Psoas muscle (tissue), 8 donors: ENCODE measurements at places on chromosomes 11 and 22. TPM values are rescaled to one million over a fixed set of nuclear protein-coding genes. Genes with fewer than 3 reads are reported as not detected.

DNA sequence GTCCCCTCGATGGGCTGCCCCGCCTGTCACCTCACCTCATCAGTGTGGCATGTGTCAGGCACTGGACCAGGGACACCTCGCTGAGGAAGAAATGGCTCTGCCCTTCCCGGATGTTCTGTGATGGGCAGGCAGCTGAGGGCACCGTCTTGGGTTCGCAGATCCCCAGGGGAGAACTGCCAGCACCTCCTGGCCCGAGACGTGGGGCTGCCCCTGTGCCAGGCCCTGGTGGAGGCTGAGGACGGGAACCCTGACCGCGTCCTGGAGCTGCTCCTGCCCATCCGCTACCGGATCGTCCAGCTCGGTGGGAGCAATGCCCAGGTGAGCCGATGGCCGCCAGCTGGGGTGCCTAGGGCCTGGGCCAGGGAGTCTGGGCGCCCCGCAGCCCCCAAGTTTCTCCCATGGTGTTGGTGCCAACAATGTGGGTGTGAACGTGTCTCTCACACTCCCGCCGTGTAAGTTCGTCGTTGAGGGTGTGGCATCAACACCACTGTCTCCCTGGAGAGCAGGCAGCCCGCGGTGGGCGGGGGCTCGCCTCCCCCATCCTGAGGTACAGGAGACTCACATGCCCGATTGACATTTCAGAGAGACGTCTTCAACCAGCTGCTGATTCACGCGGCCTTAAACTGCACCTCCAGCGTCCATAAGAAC, 7.3 kb upstream of the GTSE1 start:
- DNase-seq, result peak; percentile 51

GRCh38 chr11:2715716-2716350, 16.0 kb upstream of the KCNQ1OT1 start:
- peak; percentile 9 for DNase-seq

DNA sequence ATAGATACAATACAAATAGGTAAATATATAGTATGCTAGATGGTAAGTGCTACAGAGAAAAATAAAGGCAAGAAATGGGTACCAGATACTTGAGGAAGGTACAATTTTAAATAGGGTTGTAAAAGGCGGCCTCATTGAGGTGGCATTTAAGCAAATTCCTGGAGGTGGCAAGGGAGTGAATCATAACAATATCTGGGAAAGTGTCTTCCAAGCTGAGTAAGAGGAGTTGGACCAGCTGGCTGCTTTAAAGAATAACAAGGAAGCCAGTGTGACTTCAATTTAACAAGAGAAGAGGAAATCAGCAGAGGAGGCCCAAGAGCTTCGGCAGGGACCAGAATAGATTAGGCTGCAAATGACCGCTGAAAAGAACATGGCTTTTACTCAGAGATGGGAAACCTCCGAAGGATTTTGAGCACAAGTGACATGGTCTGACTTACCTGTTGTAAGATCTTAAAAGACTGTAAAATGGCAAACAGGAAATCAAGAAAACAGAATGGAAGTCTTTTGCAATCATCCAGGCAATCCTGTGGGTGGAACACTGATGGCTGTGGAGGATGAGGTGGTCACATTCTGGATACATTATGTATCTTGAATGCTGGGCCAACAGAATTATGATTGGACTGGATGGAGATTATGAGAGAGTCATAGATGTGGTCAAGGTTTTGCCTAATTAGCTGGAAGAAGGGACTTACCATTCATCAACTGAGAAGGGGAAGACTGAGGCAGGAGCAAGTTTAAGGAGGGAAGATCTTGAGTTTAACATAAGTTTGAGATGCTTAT, 77.2 kb downstream of the RDX start:
- no peak for DNase-seq

- DNase-seq, result no peak
These were observed 187.9 kb downstream of the ETS1 start for GRCh38 chr11:128399251-128400121.

GRCh38 chr11:114136686-114137640, 77.5 kb downstream of the ZBTB16 start:
- DNase-seq, result peak; percentile 38

The HBG1 gene
- not detected for polyA plus RNA-seq
